GM10248 (cell line): ENCODE measurements at places on chromosomes 4 and X.

- DNase-seq, result no peak
Observed at GRCh38 chr4:88600176-88600838, 8.0 kb downstream of the HERC3 start.

- DNase-seq, result no peak
Observed at GRCh38 chrX:119790977-119791436, 423 bp downstream of the RPL39 start.

DNA sequence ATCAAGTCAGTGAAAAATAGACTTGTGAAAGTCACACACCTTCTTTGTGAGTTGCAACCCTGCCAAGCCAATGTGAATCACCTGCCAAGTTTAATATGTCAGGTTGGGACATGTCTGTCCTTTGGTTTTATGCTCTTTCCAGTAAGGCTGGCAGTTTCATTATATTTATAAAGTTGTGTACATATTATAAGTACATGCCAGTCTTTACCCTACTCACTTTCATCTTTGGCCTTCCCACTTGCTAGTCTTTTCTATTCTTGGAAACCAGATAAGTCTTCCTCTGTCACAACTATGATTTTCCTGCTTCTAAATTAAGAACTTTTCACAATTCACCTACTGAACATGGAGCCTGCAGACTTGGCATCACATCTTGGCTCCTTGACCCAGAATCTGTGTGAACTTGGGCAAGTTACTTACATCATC is 680.7 kb upstream of the BOD1L1 start:
- DNase-seq, result no peak

DNA sequence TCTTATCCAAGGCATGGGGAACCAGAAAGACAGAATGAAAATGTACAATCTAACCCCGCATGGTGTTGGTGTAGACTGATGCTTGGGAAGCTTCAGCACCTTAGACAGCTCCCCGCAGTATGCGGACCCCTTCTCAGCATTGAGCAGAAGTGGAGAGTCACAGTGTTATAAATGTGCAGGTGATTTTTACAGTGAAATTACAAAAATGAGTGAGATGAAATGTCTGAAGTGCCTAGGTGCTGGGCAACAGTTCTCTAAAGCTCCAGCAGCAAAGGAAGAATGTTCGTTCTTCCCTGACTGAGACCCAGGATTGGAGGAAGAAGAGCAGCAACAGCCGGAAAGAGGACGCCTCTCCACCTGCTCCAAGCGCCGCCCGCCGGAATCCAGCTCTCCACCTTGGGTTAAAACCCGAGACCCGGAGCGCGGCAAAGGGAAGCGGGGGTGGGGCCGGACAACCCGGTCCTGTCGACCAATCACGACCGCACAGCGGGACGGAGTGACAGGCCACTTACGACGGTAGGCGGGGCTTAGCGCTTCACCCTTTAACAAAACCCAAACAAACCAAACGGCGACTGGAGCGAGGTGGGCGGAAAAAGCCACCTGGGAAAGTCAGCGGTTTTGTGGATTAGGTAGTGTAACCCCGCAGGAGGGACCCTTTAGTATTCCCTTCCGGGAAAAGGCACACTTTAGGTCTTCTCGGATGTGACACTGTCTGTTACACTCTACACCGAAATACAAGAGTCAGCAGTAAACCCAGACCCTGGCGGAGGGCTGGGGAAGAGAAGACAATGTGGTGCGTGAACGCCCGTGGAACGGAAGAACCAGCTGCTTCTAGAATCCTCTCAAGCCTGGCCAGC is at the start of gene GLRA3:
GLRA3 (minus strand) TSS at position 403 of the 857 bp plus-strand sequence. CDS start 436 bp downstream, outside the sequence.
- peak; percentile 13 for DNase-seq

GRCh38 chr4:122731676-122732075 is 828 bp upstream of the BBS12 start:
- no peak for DNase-seq

DNA sequence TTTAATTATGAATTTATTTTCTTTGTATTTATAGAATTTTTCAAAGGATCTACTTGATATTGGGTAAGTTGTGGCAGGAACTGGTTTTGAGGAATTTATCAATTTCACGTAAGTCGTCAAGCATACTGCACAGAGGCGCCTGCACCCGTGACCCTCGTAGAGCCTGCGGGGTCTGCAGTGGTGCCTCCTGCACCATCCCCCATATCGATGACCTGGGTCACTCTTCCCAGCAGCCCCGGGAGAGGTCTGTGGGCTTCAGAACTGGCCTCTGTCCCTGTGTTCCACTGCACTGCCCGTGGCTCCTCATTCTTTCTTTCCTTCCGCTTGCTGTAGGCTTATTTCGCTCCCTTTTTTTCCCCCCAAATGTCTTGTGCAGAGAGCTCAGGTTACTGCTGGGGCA is 31.5 kb upstream of the CPLX1 start:
- DNase-seq, result no peak

DNA sequence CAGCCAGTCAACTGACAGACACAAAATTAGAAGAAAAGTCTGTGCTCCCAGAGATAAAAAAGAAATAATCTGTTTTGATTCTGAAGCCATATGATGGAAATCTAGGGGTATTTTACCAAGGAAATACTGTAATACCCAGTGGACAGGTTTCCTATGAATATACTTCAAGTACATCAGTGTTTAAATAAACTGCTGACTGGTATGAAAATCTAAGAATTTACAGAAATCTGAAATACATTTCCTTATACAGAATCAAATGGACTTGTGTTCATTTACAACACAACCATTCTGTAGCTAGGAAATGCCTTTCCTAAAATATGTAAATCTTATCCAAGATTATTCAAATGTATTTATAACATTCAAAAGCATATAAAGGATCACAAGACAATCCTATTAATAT is 13.4 kb downstream of the YTHDC1 start:
- no peak for DNase-seq

DNA sequence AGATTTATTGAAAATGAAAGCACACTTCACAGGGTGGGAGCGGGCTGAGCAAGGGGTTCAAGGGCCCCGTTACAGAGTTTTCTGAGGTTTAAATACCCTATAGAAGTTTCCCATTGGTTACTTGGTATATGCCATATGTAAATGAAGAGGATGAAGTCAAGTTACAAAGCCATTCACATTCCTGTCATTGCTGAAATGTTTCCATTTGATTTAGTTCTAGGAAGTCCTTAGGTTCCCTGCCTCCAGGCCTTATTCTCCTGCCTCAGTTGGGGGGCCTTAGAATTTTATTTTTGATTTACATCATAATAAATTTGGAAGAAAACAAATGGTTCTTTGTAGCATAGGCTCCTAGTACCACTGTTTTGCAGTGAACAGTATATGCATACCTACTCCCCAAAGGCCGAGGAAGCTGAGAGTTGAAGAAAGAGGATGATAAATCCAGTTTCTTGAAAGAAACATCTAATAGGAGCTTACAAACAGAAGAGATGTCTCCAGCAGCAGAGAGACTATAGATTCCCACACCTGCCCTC is 31.8 kb downstream of the SERTM2 start:
- no peak for DNase-seq

DNA sequence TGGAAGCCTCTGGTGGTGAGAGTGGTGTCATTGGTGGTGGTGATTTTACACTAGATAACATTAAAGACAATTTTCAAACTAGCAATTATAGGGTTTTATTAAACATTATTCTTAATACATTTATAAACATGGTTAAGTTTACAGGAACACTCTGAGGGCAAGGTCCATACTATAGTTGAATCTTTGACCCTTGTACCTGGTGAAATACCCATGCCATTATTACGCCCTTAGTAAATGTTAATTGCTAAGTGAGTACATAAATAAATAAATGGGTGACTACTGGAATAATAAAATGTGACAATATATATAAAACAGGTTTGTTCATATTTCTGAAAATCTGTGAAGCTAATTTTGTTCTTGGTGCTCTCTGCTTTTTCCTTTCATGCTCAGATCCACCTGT is 13.6 kb upstream of the CLNK start:
- DNase-seq, result no peak

DNA sequence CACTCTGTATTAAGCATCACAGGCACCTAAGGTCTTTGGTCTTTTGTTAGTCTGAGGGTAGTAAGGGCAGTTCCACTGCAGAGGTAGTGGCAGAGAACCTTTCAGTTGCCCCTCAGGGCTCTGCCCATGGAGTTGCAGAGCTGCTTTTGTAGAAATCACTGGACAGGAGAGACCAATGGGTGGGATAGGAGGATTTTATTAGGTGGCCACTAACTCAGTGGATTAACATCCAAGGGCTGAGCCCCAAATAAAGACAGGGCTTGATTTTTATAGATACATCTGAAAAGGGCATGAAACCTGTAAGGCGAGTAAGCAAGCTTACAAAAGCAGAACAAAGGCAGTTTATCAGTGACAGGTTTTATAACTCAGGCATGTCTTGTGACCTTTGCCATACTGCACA is 1035.4 kb downstream of the SH3BGRL start:
- DNase-seq, result no peak

DNA sequence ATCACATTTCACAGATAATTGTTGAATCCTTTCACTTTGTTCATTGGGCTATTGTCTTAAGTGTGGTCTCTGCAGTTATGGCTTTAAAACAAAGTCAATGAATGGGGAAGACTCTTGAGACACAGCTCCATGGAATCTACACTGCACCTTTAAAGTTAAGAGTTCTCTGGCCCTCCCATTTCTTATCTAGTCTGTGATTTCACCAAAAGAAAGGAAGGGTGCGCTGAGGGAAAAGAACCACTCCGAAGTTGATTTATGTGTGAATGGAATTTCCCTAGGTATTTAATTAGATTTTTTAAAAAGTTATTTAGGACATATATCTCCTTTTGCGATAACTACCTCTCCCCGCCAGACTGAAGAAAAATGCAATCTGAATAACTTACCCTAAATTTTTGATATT is 2.5 kb downstream of the SEPTIN11 start:
- no peak for DNase-seq

- peak; percentile 48 for DNase-seq
Observed at GRCh38 chr4:182925298-182925757, 8.1 kb upstream of the DCTD start.

GRCh38 chr4:85968945-85969819 is 390.7 kb downstream of the MAPK10 start:
- DNase-seq, result peak; percentile 37
